ENCODE measurements at places on chromosomes 2 and 18.

GRCh38 chr2:156229724-156230362, 102.7 kb downstream of the NR4A2 start:
- no peak for DNase-seq

- no peak for DNase-seq
These were observed 17.1 kb downstream of the GATA6 start for GRCh38 chr18:22186484-22186971.

GRCh38 chr2:121350402-121350775, 65.4 kb upstream of the TFCP2L1 start:
- no peak for DNase-seq

GRCh38 chr2:80244905-80245584, 59.5 kb downstream of the LRRTM1 start:
- DNase-seq = no peak

GRCh38 chr2:187224989-187225388, 223.1 kb downstream of the CALCRL start:
- no peak for DNase-seq

All from thoracic aorta (tissue), 2 donors.